ENCODE measurements at places on chromosomes 13 and 19.

DNA sequence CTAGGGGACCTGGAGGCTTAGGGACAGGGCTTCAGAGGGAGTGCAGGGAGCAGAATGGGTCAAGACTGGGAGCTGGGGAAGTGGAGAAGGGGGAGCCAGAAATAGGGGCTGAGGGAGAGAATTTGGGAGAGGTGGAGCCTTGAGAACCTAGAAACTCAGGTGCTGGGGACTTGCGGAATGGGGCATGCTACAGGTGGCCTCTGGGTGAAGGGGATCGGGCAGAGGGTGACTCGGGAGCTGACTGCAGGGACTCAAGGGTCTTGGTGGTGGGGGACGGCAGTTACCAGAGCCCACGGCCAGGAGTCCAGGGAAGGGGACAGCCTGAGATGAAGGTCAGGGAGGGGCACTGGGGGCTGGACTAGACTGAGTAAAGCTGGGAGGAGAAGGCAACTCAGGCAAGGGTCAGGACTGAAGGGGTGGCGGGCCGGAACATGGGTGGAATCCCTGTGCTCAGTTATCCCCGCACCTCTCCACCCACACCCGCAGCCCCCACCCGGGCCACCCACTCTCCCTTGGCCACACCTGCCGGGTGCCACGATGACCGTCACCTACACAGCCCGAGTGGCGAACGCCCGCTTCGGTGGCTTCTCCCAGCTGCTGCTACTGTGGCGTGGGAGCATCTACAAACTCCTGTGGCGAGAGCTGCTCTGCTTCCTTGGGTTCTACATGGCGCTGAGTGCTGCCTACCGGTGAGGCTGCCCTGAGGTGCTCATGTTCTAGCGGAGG, 628 bp downstream of the BEST2 start:
- no peak for DNase-seq

DNA sequence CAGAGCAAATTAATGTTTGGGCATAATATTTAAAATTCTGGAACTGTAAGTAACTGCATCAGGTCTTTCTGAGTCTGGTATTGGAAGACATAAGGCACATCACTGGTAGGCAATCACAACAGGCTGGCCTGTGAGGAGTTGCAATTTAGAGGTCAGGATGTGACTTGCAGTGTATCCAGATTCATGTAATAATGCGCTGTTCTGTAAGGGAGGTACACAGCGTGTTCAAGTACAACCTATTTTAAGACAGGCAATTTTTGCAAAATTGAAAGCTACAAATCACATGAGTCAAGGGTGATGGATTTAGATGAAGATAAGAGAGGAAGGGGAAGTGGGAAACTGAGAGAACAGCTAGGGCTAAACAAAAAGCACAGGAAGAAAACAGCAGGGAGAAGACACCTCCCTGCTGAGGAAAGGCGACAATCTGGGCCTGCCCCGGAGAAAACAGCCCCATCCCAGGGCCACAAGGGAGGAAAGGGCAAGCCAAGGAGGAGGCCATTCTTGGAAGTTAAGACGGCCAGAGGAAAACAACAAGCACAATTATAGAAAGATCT, 138.1 kb downstream of the LACC1 start:
- no peak for DNase-seq

GRCh38 chr13:48660361-48661076, 6.8 kb downstream of the CYSLTR2 start:
- DNase-seq, result no peak

DNA sequence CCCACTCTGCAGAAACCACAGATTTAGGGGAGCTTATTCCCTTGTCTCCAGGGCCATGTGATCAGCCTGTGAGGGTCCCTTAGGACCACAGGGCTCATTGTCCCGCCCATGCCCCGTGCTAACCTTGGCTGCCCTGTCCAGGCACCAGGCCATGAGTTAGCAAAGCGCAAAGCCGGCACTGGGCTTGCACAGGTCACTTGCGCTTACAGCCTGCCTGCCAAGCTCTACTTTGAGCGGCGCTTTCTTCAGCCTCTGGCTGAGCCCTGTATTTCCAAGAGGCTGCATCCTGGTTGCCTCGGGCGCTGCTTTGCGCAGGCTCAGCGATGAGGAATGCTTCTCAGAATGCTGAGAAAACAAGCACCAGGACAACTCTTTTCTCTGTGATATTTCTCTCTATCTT, 188.0 kb downstream of the TDRD3 start:
- no peak for DNase-seq

DNA sequence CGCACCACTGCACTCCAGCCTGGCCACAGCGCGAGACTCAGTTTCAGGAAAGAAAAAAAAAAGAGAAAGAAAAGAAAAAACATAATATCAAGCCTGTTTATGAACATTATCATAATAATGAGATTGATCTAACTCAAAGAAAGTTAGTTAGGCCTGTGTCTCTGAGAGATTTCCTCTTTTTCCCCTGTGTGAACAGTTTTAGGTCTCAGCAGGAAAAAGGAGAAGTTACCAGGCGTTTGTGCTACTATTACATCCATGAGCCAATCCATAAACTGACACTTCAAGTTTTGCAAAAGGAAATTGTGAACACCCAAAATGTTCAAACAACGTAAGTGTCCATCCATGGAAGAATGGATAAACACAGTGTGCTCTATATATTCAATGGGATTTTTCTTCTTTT, 3.8 kb downstream of the TARM1 start:
- no peak for DNase-seq

- no peak for DNase-seq
These were observed 34.2 kb upstream of the ARGLU1 start for GRCh38 chr13:106602178-106602577.

- peak; percentile 99 for DNase-seq
These were observed at the start of gene JUND for GRCh38 chr19:18281082-18282020. Gene JUND, minus strand, starts transcription at chr19:18281622. Its CDS starts 138 bp downstream, at chr19:18281484.

GRCh38 chr13:30565658-30566057, 52.1 kb upstream of the USPL1 start:
- no peak for DNase-seq

- no peak for DNase-seq
These were observed 104.4 kb upstream of the LSM14A start for GRCh38 chr19:34067861-34068271.

- DNase-seq, result no peak
These were observed 89.7 kb downstream of the FRY start for GRCh38 chr13:32121316-32121715.

DNA sequence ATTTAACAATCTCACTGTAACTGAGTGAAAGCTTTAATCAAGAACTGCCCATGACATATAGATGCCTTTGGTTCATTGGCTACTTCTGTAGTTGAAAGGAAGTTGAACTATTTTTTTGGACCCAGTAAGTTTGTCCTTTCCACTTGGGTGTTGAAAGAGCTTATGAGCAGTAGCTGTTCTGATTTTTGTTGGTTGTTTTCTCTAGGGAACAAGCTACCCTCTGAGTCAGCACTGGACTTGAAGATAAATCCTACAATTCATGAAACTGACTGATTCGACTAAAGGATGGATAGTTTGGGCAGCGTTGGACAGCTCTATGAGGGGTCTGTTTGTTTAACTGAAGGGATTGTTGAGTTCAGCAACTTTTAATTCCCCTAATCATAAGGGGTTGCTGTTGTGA, 101.0 kb downstream of the PAN3 start:
- no peak for DNase-seq

GRCh38 chr13:105817498-105817897, 718.0 kb downstream of the EFNB2 start:
- no peak for DNase-seq

- no peak for DNase-seq
These were observed 12.8 kb downstream of the ZNF844 start for GRCh38 chr19:12077375-12077774.

DNA sequence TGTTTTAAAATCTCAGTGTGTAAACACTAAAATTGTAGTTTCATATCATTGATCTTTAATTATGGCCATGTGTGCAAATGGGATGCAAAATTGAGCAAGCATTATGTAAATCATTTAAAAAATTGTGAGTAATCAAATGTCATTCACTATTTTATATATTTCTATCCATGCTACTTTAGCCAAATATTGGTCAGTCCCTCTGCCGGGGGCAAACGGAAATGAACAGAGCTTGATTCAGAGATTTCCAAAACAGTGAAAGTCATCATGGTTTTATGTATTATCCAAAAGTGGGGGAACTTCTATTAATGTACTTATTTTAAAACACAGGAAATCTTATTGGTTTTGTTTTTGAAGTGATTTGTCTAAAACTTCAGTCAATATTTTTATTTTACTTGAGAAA, 219.1 kb downstream of the IRS2 start:
- no peak for DNase-seq

DNA sequence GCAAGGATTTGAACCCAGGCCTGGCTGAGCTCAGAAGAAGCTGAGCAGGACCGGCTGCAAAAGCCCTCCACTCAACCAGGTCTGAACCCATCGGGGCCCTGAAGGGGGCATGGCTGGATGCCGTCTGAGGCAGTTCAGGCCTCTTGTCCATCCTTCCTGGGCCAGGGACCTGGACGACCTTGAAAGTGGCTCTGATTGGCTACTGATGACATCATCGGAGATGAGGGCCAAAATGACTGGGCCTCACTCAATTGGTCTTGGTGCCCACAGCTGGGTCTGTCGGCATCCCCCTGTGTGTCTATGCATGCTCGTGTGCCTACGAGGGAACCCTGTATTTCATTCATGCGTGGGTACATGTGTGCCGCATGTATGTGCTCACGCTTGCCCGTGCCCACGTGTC, 71.8 kb downstream of the PTPRS start:
- no peak for DNase-seq

DNA sequence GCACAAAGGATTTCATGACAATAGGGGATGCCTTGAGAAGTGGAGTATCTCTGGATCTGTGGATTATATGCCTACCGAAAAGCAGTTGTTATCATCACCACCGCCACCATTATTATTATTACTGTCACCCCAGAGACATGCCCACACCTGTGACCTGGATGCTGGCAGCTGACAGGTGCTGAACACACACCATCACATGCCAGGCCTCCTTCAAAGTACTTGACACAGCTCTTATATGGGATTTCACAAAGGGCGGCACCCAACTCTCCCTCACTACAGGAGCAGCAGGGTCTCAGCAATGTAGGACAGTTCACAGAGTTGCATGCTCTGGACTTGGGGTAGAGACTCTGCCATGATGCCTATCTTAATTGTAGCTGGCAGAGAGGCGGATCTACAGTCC, 5.6 kb upstream of the GPR42 start:
- no peak for DNase-seq

DNA sequence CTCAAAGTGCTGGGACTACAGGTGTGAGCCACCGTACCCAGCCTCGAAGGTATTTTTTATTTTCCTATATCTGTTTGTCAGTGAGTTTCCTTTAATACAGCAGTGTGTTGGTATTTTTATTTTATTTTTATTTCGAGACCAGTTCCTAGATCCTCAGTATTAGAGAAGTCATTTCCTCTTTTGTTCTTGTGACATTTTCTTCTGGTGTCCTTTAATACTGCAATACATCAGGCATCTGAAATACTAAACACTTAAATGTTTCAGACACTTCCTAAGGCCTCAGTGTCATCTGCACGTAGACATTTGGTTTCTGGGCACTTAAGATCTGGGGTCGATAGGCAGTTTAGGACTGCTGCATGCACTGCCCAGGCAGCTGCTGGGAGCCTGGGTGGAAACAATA, 22.5 kb downstream of the GATAD2A start:
- no peak for DNase-seq

- DNase-seq, result no peak
These were observed 8.7 kb upstream of the ADAT3 start for GRCh38 chr19:1896508-1896907.

GRCh38 chr13:109779074-109779473, 7.3 kb downstream of the IRS2 start:
- DNase-seq, result no peak

GRCh38 chr19:49869009-49869483, 1.7 kb upstream of the PNKP start:
- no peak for DNase-seq

DNA sequence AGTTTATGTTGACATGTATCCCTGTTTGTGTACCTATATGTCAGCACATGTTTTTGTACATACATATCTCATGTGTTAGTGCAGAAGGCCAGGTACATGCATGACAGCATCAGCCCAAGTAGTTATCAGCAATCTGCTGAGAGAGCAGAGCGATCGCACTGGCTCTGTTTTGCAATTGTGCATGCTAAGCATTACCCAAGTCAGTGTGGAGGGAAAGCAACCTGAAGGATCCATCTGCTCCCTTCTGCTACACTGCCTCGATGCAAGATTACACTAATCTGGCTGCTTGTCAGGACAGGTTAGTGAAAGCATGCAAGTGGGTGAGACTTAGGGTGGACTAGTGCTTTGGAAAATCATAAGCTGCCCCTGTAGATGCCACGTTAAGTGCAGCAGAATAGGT, 211.8 kb downstream of the PCCA start:
- no peak for DNase-seq

DNA sequence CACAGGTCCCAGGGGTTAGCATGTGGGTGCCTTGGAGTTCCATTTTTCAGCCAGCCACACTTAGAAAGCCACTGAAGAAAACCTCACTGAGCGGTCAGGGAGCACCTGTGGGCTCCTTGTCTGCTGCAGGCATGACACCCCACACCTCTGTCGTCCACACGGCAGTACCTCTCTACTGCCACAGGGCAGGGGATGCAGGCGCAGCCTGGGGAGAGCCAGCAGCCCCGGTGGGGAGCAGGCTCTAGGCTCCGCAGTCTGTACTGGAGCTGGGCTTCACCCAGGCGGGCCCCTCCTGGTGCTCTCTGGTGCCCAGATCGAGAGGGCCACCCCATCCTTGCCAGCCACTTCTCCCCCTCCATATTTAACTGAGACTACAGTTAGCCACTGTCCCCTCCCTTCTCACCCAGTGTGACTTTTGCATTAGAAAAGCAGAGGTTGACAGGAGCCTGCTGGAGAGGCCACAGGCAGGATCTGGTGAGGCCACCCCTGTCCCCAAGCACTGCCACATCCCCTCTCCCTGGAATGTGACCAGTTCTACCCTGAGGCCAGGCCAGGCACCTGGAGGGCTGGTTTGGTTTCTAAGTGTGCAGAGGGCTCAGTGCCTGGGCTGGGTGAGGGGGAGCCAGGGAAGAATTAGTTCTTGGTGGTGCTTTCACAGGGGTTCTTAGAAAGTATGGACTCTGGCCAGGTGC, 104.4 kb downstream of the KDM4B start:
- DNase-seq, result no peak

DNA sequence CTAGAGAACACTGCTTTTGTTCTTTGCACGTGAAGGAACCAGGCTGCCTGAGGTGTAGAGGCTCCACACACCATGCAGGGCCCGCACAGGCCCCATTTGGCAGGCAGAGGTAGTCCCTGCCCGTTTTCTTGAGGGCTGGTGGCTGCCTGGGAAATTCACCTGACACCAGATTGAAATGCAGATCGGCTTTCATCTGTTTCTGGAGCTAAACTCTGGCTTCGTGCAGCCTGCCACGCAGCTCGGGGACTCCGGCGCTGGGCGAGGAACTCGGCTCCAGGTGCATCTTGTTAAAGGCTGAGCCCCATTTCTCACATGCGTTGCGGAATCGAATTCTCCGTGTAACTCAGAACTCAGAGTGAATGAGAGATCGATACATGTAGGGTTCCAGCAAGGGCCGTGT, 37.7 kb downstream of the ATP11A start:
- no peak for DNase-seq

GRCh38 chr19:47679922-47680857, 33.0 kb upstream of the EHD2 start:
- DNase-seq, result no peak

Measured in sigmoid colon (tissue), 7 donors.